ENCODE measurements at places on chromosomes 6 and 20.

DNA sequence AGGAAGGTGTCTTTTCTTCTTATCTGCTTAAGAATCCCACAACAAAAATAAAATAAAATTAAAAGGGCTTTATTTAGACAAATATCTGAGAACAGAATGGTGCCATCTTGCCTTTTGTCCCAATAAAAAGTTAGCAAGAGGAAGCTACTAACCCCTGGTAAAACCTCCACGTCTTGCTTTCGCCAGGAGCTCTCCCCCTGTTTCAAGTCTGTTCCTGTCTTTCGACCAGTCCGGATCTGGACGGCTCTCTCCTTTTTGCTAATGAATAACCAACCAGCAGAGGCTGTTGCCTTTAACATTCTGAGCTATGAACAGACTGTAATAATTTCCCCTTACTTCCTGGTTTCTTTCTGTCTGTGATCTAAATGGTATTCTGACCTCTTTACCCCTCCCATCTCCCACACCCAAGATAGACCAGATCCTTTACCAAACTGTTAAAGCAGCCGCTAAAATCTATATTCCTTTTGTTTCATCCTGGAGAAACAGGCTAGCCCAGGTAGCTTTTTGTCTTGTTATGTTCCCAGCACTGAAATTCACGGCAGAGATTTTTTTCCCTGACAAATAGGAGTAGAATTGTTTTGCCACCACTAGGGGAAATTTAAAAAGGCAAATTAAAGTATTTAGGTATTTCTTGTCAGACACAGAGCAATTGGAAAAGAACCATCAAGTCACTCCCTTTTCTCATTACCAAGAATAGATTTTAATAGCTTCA lies at the start of gene FRK:
Gene FRK, minus strand, starts transcription at position 320 of the 712 bp plus-strand sequence. CDS start 580 bp downstream, outside the sequence.
- DNase-seq: peak; percentile 60

DNA sequence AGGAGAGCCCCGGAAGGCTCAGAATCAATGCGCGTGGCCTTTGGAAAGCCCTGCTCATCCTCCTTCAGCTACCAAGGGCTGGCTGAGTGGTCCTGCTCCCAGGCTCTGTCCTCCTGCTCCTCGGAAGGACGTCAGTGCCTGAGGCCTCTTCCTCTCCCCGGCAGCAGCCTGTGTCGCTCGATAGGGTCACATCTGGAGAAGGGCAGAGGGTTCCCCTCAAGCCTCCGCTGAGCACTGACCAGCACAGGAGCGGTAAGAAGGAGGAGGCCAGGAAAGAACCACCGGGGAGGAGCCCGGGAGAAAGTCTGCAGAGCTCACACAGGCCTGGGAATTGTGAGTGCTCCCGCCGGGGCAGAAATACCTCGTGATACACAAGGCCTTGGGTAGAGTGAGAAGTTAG lies 21.2 kb downstream of the KIF25 start:
- DNase-seq: no peak

GRCh38 chr20:9119776-9120175 lies 50.9 kb downstream of the PLCB4 start:
- no peak for DNase-seq

GRCh38 chr6:2165286-2165685 lies 80.1 kb downstream of the GMDS start:
- no peak for DNase-seq

GRCh38 chr6:41739041-41739440 lies 3.6 kb upstream of the TFEB start:
- DNase-seq: no peak

DNA sequence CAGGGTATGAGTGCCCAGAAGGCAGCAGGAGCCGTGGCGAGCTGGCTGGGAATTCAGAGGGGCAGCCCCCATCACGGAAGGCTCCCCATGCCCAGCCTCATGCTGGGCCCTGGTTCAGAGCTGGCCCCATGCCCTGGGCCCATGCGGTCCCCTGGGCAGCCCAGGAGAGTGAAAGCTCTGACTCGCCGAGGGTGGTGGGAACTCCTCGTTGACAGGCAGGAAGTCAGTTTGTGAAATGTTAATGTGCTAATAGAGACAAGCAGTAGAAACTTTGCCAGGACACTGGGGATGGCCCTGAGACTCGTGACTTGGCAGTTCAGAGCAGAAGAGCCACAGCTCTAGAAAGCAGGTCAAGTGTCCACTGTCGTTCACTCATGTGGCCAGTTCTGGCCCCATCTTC lies 353.0 kb downstream of the TAF4 start:
- DNase-seq: no peak

DNA sequence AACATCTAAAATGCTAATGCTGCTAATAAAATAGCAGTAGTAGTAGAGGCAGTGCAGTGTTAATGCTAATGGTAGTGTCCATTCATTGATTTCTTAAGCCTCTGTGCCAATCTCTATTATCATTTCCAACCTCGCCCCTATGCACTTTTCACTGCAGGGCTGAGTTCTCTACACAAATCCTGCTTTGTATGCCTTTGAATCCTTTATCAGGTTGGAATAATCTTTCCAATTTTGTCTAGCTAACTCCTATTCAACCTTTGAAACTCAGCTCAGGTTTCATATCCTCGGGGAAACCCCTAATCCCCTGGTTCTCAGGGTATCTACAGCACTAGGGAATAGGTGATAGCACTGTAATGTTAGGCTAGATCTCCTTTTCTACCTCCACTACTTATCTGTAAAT lies 284.0 kb upstream of the RUNX2 start:
- no peak for DNase-seq

- DNase-seq: no peak
These were observed 90.5 kb downstream of the BTBD9 start for GRCh38 chr6:38549180-38549579.

- no peak for DNase-seq
These were observed 243.6 kb downstream of the KHDRBS2 start for GRCh38 chr6:62042429-62042828.

- DNase-seq: no peak
These were observed 36.6 kb downstream of the ERGIC3 start for GRCh38 chr20:35578469-35578868.

DNA sequence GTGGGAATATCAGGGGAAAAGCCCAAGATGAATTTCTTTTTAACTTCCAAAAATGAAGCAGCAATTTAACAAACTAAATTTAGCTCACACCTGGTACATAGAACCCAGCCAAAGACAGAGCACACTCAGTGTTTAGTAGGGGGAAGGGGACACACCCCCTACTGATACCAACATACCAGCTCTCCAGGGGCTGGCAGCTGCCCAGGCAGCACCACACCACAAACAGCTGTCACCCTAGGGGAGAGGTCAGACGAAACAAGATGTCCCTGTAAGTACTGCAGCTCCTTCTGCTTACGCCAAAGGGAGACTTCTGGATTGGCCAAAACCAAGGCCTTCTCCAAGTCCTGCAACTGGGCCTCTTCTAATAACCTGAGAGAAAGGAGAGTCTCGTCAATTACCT lies 26.0 kb downstream of the MDN1 start:
- peak; percentile 78 for DNase-seq

GRCh38 chr6:378090-378957 lies 13.2 kb upstream of the IRF4 start:
- no peak for DNase-seq

DNA sequence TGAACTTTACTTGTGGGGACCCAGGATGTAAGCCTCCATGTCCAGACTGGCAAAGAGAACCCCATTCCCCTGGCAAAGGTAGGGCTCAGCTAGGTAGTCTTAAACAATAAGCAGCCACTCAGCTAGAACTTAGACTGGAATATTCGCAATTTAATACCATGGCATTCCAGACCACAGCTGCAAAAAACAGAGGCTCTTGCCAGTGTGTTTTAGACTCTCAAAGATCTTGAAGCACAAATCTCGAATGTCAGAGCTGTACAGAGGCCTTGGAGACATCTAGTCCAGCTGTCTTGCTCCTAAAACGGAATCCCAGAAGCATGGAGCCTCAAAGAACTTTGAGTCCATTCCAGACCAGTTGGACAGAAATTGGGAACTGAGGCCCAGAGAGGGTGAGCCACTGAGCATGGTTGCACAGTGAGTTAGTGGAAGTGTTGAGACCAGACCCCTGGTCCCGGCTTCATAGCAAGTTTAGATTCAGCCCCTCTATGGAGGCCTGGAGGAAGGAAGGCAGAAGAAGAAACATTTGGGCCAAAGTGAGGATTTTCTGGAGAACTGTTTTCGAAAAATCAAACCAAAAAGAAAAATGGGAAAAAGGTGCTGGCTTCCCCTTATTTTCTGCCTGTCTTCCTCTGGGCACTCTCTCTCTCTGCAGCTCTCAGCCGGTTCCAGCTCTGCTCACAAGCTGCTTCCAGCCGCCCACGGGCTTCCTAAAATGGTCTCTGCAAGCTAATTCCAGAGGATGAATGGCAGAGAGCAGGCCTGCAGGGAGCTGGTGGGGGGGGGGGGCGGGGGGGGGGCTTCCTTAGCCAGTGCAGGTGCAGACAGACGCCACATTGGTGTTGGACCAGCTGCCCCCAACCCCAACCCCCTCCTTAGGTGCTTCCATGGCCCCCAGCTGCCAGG lies 32.4 kb downstream of the AAR2 start:
- no peak for DNase-seq

DNA sequence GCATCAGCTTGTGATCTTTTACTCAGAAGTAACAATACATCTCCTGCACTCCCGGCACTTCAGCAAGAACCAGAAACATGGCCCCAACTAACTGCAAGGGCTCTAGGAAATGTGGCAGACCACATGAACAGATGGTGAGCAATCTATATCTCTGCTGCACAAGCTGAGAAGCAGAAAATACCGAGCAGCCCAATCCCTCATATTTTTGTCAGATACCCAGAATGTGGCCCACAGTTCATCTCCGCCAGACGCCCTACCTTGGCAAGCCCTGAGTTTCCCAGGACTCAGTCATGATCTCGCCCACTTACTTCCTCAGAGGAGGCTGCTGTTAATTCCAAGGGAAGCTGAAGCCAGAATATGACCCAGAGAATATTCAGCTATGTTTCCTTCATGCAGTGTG lies 63.1 kb upstream of the PHACTR1 start:
- DNase-seq: no peak

- DNase-seq: no peak
These were observed 3.2 kb upstream of the NPBWR2 start for GRCh38 chr20:64110411-64111068.

DNA sequence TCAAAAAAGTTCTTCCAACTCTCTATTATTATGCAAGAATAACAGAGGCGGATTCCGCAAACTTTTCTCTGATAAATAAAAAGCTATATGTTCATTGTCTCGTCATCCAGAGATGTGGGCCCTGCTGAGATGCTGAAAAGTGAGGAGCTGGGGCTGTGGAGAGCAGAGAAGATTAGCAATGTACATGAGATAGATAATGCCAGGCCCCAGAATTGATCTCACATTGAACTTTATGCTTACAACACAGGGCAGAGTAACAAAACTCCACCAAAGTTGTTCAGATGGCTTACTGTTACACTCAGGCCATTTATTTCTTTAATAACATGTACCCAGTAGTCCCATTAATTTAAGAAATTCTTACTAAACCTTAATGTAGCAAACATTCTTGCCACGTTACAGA lies 32.7 kb upstream of the RIN2 start:
- DNase-seq: no peak

- no peak for DNase-seq
These were observed 102.3 kb downstream of the TBC1D7 start for GRCh38 chr6:13226071-13226470.

DNA sequence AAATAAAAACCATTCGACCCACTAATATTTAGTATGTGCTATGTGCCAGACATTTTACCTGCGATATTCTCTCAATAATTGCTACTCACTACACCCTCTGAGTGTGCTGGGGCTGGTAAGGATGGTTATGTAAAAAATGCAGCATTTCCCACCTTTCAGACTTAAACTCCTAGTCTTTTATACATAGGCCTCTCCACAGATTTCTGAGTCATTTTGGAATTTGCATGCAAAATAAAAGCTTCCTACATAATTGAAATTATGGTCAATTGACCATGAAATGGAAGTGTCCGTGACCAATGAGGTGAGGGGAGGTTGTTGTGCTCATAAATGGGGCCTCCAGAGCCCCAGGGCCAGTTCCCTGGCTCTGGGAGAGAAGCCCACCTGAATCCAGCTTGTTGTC lies 37.7 kb upstream of the MAFB start:
- no peak for DNase-seq

DNA sequence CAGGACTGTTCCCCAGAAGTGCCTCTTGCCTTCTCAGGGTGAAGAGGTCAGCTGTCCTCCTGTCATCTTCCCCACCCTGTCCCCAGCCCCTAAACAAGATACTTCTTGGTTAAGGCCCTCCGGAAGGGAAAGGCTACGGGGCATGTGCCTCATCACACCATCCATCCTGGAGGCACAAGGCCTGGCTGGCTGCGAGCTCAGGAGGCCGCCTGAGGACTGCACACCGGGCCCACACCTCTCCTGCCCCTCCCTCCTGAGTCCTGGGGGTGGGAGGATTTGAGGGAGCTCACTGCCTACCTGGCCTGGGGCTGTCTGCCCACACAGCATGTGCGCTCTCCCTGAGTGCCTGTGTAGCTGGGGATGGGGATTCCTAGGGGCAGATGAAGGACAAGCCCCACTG lies 9.8 kb downstream of the PI16 start:
- DNase-seq: no peak

GRCh38 chr6:148146717-148147462 lies 195.7 kb upstream of the SASH1 start:
- DNase-seq: peak; percentile 12

DNA sequence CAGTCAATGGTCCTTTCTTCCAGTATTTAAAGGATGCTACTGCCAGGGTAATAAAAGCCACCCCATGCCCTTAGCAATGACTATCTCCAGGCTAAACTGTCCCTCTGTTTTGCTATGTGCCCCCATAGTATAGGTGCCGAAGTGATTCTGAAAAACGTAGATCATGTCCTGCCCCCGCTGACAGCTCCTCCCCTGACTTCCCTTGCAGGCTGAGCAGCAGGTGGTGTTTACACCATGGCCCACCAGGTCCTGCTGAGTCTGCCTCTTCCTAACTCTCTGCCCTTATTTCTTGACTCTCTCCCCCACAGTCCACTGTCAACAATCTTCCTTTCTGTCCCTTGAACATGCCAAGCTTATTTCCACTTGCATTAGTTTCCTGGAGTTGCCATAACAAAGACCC lies 352.5 kb upstream of the TSHZ2 start:
- DNase-seq: no peak

DNA sequence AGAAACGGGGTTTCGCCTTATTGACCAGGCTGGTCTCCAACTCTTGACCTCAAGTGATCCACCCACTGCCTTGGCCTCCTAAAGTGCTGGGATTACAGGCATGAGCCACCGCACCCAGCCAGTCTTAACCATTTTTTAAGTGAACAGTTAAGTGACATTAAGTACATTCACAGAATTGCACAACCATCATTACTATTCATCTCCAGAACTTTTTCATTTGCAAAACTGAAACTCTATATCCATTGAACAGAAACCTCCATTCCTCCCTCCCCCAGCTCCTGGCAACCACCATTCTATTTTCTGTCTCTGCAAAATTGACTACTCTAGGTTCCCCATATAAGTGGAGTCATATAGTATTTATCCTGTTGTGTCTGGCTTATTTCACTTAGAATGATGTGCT lies 59.7 kb downstream of the PLCB4 start:
- DNase-seq: no peak

- DNase-seq: no peak
These were observed 87.6 kb downstream of the YTHDF1 start for GRCh38 chr20:63128367-63128766.

GRCh38 chr20:11869641-11870040 lies 48.1 kb upstream of the BTBD3 start:
- no peak for DNase-seq
